T-helper 17 cell (primary cell): ENCODE measurements at places on chromosomes 5 and 9. TPM values are rescaled to one million over a fixed set of nuclear protein-coding genes. Genes with fewer than 3 reads are reported as not detected.

Gene C5
- total RNA-seq, result 1.3 TPM

Gene SPATA31A3
- total RNA-seq, result not detected

- DNase-seq, result no peak
Observed at GRCh38 chr5:157926977-157927376, 68.0 kb upstream of the CLINT1 start.

GRCh38 chr5:97097326-97098230 lies 44.8 kb downstream of the LIX1 start:
- no peak for DNase-seq

DNA sequence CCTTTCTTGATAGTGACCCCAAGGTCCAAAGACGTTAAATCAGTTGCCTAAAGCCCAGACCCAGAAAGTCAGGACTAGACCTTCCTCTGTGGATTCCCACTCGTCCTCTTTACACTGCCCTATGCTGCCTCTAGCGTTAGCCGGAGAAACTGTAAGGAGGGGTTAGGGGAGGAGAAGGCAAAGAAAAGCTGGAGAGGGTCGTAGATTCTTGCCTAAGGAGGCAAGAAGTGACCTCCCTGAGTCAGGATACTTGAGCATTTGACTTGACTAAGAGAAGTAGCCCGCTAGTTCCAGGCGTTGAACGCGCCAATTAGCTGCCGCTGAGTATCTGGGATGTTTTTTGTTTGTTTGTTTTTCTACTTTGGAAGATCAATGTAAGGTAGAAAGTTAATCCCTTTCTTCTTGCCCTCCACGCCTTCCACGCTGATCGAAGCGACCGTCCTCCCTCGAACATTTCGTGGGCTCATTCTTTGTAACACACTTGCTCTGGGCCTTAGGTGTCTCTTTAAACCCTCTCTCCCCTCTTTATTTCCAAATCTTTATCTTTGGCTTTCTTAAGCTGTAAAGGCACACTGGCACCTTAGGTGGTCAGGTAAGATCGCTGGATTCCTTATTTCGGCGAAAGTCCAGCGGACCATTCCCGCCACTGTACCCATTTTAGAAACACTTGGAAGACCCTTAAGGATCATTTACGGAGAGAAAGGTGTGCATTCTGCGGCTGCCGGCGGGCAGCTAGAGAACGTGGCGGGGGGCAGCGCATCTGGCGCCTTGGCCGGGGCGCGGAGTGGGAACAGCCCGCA lies 5.1 kb upstream of the RGMB start:
- no peak for DNase-seq

- no peak for DNase-seq
Observed at GRCh38 chr9:134372581-134373267, 46.5 kb downstream of the RXRA start.

DNA sequence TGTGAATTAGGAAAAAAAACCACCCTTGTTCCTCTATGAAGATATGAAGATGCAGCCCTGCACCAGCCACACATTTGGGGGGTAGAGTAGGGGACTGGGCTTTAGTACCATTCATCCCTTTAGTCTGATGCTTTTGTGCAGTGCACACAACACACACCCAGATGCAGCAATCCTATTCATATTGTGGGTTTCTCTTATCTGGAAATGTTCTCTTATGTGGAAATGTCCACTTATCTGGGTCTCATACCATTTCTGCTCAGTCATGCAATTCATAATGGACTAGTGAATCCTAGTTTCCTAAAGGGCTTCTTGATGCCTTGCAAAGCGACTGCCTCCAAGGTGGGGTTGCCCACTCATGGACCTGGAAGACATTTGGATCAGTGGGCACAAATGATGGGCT lies 47.8 kb downstream of the C9orf152 start:
- DNase-seq, result no peak

GRCh38 chr5:16754601-16755000 lies 137.8 kb upstream of the RETREG1 start:
- DNase-seq, result no peak

GRCh38 chr5:6392561-6392960 lies 14.2 kb upstream of the MED10 start:
- no peak for DNase-seq
